ENCODE measurements at places on chromosomes 2 and 18.
A peak's percentile ranks its signal among the peaks of the same experiment; 100 is the strongest.

DNA sequence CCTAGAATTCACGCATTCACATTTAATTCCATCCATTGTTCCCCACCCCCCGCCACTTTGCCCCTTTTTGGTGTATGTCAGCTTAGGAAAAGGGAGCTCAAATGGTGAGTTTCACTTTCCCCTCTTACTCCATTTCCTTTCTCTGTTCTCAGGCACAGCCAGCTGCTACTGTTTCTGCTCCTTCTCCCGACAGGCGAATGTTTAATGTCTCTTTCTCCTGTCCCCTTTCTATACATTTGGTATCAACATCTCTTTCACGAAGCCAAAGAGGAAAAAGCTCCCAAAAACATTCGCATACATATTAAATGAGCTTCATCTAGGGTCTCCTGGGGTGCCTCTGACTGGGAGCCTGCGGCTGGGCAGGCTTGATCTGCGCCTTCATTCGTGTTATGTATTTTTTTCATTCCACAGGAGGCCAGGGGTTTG is 124.2 kb upstream of the SATB2 start:
- DNase-seq = peak; percentile 29

- no peak for DNase-seq
Observed at GRCh38 chr2:237404413-237404812, 9.6 kb downstream of the COL6A3 start.

GRCh38 chr2:241959751-241960269 is 90.3 kb downstream of the RTP5 start:
- DNase-seq = no peak

- no peak for DNase-seq
Observed at GRCh38 chr2:189465076-189465475, 23.8 kb downstream of the WDR75 start.

- DNase-seq = peak; percentile 70
Observed at GRCh38 chr18:35110554-35111485, 69.6 kb downstream of the MAPRE2 start.

DNA sequence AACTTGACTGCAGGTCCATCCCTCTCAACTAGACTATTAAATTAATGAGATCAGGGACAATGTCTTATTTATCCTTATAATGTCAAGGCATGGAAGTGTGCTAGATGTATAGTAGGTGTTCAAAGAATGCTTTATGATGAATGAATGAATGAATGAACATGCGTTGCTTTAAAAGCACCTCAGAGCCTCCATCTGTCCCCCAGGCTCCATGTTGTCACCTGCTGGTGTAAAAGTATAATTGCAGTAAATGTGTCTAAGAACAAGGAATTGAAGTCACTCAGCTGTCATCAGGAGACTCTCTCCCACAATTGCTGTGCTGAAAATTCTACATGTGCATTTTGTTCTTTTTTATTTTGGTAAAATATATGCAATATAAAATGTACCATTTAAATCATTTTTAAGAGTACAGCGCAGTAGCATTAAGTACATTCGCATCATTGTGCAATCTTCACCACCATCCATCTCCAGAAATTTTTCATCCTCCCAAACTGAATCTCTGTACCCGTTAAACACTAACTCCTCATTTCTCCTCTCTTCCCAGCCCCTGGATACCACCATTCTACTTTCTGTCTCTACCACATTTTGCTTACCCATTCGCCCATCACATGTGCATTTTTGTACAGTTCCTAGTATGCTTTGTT is 52.6 kb downstream of the GNAL start:
- peak; percentile 32 for DNase-seq

GRCh38 chr2:170823898-170824215 is 7.2 kb downstream of the GAD1 start:
- no peak for DNase-seq

DNA sequence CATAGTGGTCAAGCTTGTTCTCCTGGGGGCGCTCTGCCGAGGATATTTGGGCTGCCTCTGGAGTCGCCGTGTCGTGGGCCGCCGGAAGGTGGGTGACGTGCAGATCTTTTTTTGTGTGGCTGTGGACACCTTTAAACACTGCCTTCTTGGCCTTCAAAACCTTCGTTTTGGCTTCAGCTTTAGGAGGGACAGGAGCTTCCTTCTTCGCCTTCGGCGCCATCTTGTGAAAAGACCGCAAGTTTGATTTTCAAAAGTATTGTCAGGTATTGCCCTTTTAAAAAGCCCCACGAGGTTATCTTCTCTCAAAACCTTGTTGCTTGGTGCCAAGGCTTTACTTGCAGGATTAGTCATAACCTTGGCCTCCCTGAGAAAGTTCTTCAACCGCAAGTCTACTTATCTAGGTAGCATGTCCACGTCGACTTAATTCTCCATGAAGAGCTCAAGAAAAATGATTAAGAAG is 20.8 kb downstream of the LAMA3 start:
- DNase-seq = peak; percentile 56

GRCh38 chr2:11422901-11423435 is 43.0 kb downstream of the E2F6 start:
- DNase-seq = no peak

GRCh38 chr2:177669625-177670330 is 277.2 kb downstream of the AGPS start:
- no peak for DNase-seq

DNA sequence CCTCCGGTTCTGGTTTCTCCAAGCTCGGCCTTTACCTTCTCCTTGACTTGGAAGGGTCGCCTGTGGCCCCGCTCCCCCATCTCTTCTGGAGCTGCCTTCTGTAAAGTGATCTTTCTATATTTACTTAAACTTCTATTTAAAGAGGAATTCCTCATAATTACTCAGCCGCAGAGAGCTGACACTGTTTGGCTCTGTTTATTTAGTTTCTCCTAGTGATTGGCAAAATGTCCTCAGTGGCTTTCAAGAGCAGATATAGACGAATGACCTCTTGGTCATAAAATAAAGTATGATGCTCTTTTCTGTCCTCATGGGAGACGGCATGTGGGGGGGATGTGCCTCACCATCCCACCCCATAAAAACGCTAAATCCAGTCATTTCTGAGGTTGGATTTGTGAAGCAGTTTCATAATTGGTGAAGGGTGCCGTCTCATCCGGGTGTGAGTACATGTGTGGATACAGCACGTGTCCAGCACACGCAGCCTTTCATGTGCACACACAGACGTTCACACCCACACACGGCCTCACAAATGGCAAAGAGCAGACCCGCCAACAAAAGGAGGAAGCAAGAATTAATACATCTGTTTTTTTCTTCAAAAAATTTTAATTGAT is 43.4 kb upstream of the SMAD7 start:
- DNase-seq = peak; percentile 87

DNA sequence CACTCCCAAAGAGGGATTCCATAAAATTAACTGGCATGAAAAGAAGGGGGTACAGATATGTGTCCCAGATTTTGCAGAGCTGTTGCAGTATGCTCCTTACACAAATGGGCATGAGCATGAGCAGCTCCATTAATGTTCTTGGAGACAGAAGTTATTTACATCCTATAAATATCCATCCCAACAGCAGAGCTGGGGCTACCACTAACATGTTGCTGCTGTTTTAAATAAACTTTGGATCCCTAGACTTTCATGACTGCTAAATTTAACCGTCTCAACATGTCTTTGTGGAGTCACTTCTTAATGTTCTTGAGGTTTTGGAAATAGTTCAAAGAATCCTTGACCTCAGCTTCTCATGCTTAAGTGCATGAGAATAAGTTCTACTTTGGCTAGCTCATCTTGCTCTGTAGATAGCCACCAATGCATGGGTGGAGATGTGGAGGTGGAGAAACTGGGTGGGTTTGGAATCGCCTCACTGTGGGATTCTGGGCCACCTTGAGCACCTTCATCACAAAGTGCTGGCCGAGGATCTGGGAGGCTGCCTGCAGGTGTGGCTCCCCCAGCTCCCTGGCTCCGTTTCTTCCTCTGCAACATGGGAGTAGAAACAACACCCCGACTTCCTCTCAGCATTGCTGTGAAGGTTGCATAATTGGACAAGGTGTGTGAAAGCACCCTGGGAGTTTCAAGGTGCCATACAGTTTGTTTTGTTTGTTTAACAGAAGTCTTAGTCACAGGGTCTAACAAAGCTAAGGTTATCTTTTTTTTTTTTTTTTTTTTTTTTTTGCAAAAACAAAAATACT is 307.2 kb downstream of the MYCN start:
- DNase-seq = no peak

Data from choroid plexus epithelial cell (primary cell).